ENCODE measurements at places on chromosomes 12 and 14. TPM values are rescaled to one million over a fixed set of nuclear protein-coding genes. Genes with fewer than 3 reads are reported as not detected.

DNA sequence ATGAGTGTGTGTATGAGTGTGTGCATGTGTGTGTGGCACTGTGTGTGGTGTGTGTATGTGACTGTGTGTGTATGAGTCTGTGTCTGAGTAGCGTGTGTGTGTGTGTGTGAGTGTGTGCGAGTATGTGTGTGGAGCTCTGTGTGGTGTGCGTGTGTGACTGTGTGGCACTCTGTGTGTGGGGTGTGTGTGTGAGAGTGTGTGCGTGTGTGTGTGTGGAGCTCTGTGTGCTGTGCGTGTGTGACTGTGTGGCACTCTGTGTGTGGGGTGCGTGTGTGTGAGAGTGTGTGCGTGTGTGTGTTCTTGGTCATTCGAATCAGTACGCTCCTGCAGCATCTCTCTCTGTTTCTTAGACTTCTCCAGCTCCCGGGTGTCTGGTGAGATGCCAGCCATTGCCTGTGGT, 76.9 kb upstream of the TMEM132C start:
- DNase-seq, result no peak

DNA sequence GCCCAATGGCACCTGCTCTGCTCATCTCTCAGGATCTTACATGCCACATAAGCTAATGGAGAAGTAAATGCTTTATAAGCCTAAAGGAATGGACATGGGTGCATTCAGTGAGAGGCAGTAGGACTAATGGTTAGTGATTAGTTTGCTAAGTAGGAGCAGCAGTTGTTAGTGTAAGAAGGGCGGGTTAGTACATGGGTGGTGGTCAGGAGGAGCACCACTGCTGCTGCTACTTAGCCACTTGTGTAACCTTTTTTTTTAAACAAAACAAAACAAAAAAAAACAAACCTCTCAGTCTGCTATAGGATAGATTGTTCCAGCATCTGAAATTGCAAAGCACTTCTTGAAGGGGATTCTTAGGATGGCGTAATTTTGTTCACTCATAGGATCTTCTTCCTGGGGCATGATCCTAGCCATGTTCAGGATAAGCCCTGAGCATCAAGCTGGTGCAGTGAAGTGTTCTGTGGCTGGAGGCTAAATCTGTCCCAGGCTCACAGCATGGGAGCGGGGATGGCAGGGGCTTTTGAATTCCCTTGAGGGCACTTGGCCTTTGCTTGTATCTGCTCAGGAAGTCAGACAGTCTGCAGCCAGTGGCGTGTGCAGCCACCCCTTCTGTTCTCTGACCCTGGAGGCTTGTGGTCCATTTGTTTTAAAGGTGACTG, 63.6 kb downstream of the CHST11 start:
- DNase-seq, result no peak

GRCh38 chr12:118319627-118320026, 53.1 kb downstream of the TAOK3 start:
- DNase-seq, result no peak

DNA sequence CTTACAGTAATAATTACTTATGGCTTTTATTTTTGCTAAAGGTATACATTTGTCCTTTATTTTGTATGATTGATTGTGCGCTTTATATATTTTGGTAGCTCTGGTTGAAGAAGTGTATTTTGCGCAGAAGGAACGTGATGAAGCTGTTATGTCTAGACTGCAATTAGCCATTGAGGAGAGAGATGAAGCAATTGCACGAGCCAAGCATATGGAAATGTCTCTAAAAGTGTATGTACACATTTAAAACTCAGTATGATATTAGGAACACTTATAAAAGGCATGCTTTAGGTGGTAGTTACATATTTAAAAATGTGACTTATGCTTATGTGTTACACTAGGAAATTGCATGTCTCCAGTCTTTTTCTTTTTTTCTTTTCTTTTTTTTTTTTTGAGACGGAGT, 87.5 kb downstream of the MIPOL1 start:
- DNase-seq, result no peak

The UNC119B gene
- total RNA-seq, result 53.3 TPM

The GPR68 gene
- 0.28 TPM for total RNA-seq
